ENCODE measurements at places on chromosomes 5 and 9.

DNA sequence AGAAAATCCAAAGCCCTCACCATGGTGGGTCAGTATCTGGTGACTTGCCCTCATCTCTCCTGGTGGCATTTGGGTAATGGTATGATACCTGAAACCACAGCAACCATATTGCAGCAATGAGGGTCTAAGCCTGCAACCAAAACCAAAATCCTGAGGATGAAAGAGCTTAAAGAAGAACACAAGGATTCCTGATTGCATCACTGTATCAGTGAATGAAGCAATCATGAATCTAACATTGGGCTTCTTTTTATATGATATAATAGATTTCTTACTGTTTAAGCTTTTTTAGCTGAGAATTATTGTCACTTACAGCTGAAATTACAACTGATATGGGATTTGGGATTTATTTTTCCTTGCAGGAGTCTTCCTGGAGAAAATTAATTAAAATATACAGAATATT lies 269.9 kb downstream of the MEF2C start:
- H3K27me3 ChIP-seq, result no peaks in the 10 kb centered on the region
- H3K27ac ChIP-seq, result no peak overlapping the region
- no peaks in the 10 kb centered on the region for H3K36me3 ChIP-seq
- no peak for DNase-seq

GRCh38 chr9:24051587-24051986 lies 225.5 kb upstream of the ELAVL2 start:
- no peak for DNase-seq
- no peak overlapping the region for H3K27ac ChIP-seq
- H3K4me3 ChIP-seq, result no peak overlapping the region
- no peaks in the 10 kb centered on the region for H3K4me1 ChIP-seq
- no peaks in the 10 kb centered on the region for H3K36me3 ChIP-seq

- peak overlapping the region; percentile 85 for H3K27ac ChIP-seq
- peak; percentile 37 for DNase-seq
- no peaks in the 10 kb centered on the region for H3K27me3 ChIP-seq
- H3K4me3 ChIP-seq, result no peak overlapping the region
These were observed 117.5 kb downstream of the MED10 start for GRCh38 chr5:6260846-6261245.

GRCh38 chr9:114592356-114592755 lies 4.8 kb downstream of the ATP6V1G1 start:
- H3K27me3 ChIP-seq, result no peaks in the 10 kb centered on the region
- H3K27ac ChIP-seq, result peak overlapping the region; percentile 87
- peaks cover 61% of the 10 kb centered on the region for H3K36me3 ChIP-seq
- peak overlapping the region; percentile 74 for H3K4me3 ChIP-seq
- peaks cover 62% of the 10 kb centered on the region for H3K4me1 ChIP-seq
- DNase-seq, result peak; percentile 90

- H3K4me3 ChIP-seq, result no peak overlapping the region
- H3K27me3 ChIP-seq, result peaks cover 19% of the 10 kb centered on the region
- H3K27ac ChIP-seq, result no peak overlapping the region
- DNase-seq, result no peak
These were observed 5.6 kb downstream of the BNC2 start for GRCh38 chr9:16864649-16865434.

- H3K4me3 ChIP-seq, result no peak overlapping the region
- H3K36me3 ChIP-seq, result no peaks in the 10 kb centered on the region
- H3K27ac ChIP-seq, result no peak overlapping the region
- no peak for DNase-seq
- peaks cover 2% of the 10 kb centered on the region for H3K27me3 ChIP-seq
- H3K4me1 ChIP-seq, result peaks cover 28% of the 10 kb centered on the region
These were observed 9.7 kb upstream of the CTNNA1 start for GRCh38 chr5:138743484-138743883.

DNA sequence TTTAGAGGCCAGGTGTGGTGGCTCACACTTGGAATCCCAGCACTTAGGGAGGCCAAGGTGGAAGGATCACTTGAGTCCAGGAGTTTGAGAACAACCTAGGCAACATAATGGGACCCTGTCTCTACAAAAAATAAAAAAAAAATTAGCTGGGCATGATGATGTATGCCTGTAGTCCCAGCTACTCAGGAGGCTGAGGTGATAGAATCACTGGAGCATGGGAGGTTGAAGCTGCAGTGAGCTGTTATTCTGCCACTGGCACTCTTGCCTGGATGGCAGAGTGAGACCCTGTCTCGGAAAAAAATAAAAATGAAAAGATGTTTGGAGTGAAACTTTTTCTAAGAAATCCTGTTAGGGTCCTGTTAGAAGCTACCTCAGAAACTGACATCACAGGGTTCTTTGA lies 24.2 kb downstream of the OCLN start:
- peaks cover 7% of the 10 kb centered on the region for H3K27me3 ChIP-seq
- H3K4me1 ChIP-seq, result no peaks in the 10 kb centered on the region
- no peaks in the 10 kb centered on the region for H3K36me3 ChIP-seq
- no peak overlapping the region for H3K27ac ChIP-seq

GRCh38 chr5:178765753-178766300 lies 35.4 kb upstream of the ZNF354A start:
- H3K36me3 ChIP-seq, result no peaks in the 10 kb centered on the region
- no peaks in the 10 kb centered on the region for H3K27me3 ChIP-seq
- H3K27ac ChIP-seq, result no peak overlapping the region
- no peaks in the 10 kb centered on the region for H3K4me1 ChIP-seq
- no peak for DNase-seq

GRCh38 chr9:72263572-72263971 lies 101.4 kb downstream of the ZFAND5 start:
- no peak overlapping the region for H3K4me3 ChIP-seq
- H3K27ac ChIP-seq, result no peak overlapping the region
- H3K36me3 ChIP-seq, result no peaks in the 10 kb centered on the region
- no peaks in the 10 kb centered on the region for H3K27me3 ChIP-seq

DNA sequence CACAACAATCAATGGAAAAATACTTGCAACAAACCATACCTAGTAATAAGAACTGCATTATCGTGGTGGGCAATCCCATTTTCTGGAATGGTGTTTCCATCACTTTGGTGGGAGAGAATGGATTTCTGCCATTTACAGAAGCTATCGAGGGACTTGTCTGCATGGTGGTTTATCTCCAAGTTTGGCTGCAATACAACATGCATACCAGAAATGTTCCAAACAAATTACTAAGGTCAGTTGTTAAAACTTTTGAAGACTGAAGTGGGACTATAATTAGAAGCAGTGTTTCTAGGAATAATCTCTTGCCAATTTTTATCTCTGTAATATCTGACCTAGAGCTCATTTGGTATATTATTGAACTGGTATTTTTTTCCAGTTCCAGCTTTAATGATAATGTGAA lies 30.3 kb downstream of the ADAMTS6 start:
- H3K4me1 ChIP-seq, result no peaks in the 10 kb centered on the region
- H3K27ac ChIP-seq, result no peak overlapping the region
- no peak for DNase-seq
- no peaks in the 10 kb centered on the region for H3K36me3 ChIP-seq
- no peak overlapping the region for H3K4me3 ChIP-seq

- H3K4me1 ChIP-seq, result no peaks in the 10 kb centered on the region
- H3K27ac ChIP-seq, result no peak overlapping the region
- no peak for DNase-seq
- no peaks in the 10 kb centered on the region for H3K27me3 ChIP-seq
These were observed 23.7 kb downstream of the CCDC171 start for GRCh38 chr9:15576350-15577050.
